Fibroblast of skin of scalp (primary cell): ENCODE measurements at places on chromosomes 1 and 21.
A peak's percentile ranks its signal among the peaks of the same experiment; 100 is the strongest.

DNA sequence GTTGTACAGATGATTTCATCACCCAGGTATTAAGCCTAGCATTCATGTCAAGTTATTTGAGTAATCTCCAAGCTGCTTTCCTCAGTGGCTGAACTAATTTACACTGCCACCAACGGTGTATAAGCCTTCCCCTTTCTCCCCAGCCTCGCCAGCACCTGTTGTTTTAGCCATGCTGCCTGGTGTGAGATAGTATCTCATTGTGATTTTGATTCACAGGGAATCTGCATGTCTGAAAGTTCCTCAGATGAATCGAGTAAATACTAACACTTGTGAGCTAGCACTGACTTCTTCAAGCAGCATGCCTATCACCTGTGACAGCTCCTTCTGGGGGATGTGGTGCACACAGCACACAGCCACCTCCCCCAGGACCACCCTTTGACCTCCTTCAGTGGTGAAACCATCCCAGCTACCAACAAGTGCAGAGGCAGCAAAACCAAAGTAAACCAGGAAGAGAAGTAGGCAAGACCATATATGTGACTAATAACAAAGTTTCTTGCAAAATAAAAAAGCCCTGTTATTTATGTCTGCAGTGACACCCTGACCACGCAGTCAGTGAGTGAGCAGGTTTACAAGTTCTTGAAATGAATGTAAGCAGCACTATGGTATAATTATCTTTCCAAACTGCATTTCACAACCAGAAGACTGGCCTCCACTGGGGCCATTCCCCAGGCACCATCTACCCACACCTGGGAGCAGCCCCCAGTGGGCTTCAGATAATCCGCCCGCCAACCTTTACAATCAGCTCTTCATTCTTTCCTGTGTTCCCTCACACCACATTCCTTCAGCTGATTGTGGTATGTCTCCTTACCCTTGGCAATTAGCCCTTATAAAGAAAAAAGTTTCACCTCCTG, 173.8 kb downstream of the ETS2 start:
- no peak for DNase-seq

GRCh38 chr1:32241001-32241763, 5.8 kb upstream of the FAM167B start:
- DNase-seq: peak; percentile 41

DNA sequence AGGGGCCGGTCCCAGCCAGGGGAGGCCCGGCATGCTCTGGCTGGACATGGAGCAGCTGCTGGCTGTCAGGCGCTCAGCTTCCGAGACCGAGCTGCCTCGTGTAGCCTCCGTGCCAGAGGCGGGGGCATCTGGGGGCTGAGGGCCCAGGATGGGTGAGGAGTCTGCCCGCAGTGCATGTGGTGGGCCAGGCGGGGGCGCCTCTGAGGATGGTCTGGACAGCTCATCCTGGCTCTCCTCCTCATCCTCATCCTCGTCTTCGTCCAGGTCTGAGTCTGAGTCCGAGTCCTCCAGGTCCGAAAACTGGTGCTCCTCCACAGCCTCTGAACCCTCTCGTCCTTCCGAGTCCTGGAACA, 28.9 kb upstream of the EDN2 start:
- no peak for DNase-seq

GRCh38 chr21:32666258-32666657, 54.1 kb upstream of the CFAP298 start:
- DNase-seq: no peak

DNA sequence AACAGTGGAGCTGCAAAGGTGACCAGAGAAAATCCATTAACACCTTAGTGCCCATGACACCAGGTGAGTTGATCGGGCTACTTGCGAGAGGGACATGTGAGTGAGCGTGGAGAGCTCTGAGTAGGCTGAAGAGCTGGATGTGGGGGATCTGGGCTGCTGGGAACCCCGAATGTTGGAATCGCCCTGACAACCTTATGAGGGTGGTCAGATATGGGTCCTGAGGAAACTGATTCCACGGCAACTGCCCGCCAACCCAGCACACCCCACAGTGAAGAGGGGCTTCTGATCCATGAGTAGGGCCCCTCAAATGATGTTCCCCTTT, 705 bp upstream of the QSOX1 start:
- no peak for DNase-seq

- DNase-seq: no peak
These were observed 277.2 kb downstream of the KCTD3 start for GRCh38 chr1:215844266-215844665.

GRCh38 chr1:216785737-216786136, 62.5 kb upstream of the ESRRG start:
- no peak for DNase-seq

- DNase-seq: no peak
These were observed 465.7 kb downstream of the SMYD3 start for GRCh38 chr1:246041360-246041759.

- DNase-seq: peak; percentile 97
These were observed 28.2 kb upstream of the FMO1 start for GRCh38 chr1:171220081-171220420.

DNA sequence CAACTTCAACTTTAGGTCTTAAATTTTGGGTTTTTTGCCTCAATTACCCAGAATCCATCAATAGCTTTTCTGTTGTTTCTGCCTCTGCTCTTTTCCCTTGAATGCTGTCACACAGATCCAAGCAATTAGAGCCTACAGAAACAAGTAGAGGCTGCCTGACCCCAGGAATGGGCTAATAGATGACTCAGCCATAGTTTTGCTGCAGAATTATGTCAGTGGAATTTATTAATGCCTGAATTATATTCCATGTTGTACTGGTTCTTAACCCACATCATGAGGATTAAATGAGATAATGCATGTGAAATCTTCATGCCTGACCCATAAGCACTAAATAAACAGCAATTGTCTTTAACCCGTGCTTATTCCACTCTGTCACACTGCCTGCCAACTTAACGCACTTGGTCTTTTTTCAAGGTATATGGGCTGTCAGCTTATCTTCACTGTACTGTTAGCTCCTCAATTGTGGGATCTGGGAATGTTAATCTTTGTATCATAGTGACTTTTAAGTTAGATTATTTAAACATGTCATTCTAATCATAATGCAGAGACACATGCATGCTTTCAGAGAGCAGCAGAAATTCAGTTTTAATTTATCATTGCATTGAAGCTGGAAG, 213.3 kb downstream of the ROR1 start:
- peak; percentile 82 for DNase-seq

DNA sequence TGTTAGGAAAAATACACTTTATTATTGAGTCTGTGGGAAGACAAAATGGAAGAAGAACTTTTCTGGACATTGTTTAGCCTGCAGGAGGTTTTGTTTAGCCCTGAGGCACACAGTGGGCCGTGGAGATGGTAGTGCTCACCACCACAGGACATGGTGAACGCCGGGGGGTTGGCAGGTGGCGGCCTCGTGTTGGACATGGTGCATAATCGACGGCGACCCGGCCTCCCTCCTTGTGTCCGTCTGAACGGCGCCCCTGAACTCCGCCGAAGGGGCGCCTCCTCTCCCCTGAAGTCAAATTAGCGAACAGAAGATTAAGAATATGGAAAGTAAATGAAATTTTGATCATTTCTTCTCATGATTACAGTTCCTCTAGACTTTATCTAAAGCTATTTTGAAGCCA, 126.4 kb downstream of the PCBP3 start:
- no peak for DNase-seq

GRCh38 chr1:45187725-45188124, 18.7 kb downstream of the ZSWIM5 start:
- no peak for DNase-seq

DNA sequence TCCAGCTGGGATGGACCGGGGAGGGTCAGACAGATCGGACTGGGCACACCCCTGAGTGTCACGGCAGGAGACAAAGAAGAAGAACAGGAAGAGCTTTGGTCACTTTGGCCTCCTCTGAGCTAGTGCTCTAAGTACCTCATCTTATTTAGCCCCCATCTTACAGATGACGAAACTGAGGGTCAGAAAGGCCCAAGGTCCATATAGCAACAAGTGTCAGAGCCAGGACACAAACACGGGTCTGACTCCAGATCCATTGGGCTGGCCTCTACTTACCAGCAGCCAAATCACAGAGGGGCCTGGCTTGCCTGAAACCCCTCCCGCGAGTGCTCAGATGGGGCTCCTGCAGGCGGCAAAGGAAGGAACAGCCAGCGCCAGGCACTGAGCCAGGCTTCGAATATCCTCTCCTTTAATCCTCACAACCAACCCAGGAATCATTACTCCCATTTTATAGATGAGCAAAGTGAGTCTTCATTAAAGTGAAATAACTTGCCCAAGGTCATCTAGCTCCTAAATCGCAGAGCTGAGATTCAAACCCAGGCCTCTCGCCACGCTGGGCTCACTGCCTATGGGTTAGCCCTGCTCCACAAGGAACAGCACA, 25.7 kb upstream of the SELENON start:
- DNase-seq: no peak

DNA sequence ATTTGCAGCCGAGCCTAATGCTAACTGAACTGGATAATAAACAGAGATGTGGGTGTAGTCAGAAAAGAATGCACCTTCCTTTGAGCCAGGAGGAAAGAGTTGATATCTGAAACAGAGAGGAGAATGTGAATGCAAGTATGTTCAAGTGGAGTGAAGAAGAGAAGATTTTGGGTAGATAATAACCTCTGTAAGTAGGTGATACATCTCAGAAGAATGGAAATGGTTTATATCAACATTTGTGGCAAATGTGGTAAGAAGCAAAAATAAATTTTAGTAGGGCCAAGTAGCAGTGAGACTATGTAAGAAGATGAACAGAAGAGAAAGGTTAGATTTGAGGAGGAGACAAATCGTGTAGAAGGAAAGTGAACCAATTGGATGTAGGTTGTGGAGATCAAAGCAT, 1.7 kb upstream of the DNTTIP2 start:
- no peak for DNase-seq

- no peak for DNase-seq
These were observed 30.3 kb downstream of the ZNF362 start for GRCh38 chr1:33286451-33287185.

DNA sequence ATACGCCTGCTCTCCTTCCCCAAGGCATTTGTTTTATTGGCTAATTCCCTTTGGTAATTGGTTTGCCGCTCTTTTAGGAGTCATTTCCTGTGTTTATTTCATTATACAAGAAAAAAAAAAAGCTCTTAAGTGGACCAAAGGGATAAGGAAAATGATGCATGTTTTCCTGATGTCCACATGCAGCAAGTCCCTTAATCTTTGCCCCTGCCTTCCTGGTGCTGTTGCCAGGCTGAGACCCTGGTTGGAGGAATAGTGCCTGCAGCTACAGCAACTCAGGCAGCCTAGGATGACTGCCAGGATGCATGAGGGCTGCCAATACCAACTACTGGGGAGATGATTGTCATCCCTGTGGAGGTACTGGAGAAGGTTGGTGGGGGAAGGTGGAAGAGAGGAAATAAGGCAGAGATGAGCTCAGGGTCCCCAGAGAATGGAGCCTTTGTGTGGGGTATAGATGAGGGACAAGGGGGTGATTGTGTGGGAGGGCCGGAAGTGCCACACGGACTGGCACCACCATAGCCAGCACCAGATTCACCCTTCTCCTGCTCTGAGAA, 6.1 kb upstream of the GATAD2B start:
- DNase-seq: no peak

DNA sequence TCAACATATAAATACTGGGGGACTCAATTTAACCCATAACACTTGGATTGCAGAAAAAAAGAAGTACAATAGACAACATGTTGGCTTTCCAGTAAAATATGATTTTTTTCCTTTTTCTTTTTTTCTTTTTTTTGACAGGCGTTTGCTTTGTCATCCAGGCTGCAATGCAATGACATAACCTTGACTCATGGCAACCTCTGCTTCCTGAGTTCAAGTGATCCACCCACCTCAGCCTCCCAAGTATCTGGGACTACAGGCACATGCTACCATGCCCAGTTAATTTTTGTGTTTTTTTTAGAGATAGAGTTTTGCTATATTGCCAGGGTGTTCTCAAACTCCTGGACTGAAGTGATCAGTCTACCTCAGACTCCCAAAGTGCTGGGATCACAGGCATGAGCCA, 1512.0 kb upstream of the PRMT6 start:
- DNase-seq: peak; percentile 43

GRCh38 chr1:178646821-178647220, 78.2 kb upstream of the RALGPS2 start:
- peak; percentile 48 for DNase-seq

DNA sequence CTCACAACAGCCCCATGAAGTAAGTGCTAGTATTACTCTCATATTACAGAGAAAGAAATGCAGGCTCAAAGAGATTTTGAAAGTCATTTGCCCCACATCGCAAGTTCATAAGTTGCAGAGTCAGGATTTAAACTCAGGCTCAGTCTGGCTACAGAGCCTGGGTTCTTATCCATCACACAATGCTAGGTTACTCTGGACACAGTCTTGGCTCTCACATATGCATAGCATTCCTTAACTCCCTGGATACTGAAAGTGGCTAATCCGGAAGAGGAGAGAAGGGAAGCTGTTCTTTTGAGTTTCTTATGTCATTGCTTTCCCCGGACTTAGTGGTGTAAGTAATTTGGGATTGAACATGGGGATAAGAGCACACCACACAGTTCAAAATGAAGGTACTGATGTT, 357.4 kb upstream of the PLXNA2 start:
- peak; percentile 41 for DNase-seq

DNA sequence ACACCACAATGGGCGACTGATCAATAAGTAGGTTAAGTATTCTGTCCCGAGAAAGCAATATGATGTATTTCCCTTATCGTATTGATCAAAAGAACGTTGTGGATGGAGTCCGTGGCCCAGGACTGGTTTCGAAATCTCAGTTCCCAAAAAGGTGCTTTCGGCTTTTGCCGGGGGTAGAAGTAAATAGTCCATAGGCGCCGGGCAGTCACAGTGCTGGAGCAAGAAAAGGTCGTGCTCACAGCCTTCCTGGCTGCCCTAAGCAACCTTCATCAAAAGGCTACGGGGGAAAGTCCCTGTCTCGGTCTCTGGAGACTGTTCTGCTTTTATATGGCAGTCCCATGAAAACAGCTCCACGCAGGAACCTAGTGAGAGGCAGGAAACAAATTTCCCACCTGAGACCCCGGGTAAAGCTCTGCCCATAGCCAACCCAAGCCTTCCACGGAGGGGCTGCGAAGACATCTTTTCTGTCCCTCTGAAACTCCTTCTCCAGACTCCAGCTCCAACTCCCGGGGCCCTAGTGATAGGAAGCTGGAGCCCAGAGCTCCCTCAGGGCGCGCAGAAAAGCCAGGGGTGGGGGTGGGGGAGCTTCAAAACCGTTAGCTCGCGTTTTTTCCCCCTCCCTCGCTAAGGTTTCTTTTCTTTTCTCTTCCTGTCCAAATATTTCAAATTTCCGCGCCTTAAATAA, 7.0 kb downstream of the CDKN2C start:
- peak; percentile 53 for DNase-seq
